ENCODE measurements at places on chromosomes 1 and 21.

DNA sequence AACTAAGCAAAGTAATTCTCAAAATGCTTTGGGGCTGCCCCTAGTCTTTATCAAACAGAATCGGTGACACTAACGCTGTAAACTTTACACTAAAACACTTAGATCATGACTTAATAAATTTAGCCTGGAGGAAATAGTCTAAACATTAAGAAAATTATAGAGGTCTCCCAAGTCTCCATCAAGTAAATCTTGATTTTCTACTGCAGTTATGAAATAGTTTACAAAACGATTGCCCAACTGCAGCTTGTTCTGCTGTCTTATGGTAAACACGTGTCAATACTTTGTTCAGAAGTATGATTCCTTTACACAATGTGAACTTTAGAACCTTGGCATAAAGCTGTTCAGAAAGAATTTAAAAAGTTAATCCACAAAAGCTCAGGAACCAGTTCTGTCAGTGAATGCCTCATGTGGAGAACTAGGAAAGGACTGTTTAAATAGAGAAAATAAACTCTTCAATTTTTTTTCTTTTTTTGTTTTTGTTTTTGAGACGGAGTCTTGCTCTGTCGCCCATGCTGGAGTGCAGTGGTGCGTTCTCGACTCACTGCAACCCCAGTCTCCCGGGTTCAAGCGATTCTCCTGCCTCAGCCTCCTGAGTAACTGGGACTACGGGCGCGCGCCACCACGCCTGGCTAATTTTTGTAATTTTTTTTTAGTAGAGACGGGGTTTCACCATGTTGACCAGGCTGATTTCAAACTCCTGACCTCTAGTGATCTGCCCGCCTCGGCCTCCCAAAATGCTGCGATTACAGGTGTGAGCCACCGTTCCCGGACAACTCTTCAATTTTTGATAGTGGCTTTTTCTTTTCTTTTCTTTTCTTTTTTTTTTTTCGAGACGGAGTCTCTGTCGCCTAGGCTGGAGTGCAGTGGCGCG, 1.6 kb downstream of the DDI2 start:
- DNase-seq = no peak

- no peak for DNase-seq
Measured at GRCh38 chr1:1118876-1119220, 3.0 kb upstream of the C1orf159 start.

DNA sequence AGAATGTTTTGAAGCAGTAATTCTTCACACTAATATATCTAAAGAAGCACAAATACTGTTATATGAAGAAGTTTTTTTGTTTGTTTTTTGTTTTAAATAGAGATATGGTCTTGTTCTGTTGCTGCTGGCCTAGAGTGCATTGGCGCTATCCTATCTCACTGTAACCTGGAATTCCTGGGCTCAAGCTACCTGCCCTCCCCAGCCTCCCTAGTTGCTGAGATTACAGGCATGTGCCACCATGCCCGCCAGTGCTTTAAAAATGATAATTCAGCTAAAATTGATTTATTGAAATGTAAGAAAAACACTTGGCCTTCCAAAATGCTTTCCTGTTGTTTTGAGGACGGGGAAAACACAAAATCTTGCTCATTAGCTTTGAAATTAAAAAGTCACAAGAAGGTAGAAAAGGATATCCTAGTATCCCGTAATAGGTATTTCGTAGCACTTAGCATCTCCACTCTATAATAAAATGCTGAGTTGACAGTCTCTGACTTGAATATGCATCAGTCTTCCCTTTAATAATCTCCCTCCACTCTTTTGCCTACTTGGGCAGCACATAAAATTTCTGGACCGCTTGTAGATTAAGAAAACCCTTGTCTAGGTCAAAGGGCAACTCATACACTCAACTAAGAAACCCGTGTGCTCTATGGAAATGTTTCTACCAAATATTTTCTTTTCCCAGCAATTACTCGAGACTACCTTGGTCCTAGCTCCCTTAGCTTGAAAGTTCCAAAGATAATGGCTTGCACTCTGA, 1.3 kb downstream of the SCYL3 start:
- no peak for DNase-seq

- DNase-seq = no peak
Measured at GRCh38 chr21:44716984-44717383, 5.6 kb upstream of the TSPEAR start.

GRCh38 chr1:161706482-161707347, at the start of gene FCRLA:
FCRLA (plus strand) TSS chr1:161707229; CDS start chr1:161707265, 36 bp downstream.
- no peak for DNase-seq

- peak; percentile 63 for DNase-seq
Measured at GRCh38 chr21:41926117-41926806, 27.6 kb downstream of the C2CD2 start.

DNA sequence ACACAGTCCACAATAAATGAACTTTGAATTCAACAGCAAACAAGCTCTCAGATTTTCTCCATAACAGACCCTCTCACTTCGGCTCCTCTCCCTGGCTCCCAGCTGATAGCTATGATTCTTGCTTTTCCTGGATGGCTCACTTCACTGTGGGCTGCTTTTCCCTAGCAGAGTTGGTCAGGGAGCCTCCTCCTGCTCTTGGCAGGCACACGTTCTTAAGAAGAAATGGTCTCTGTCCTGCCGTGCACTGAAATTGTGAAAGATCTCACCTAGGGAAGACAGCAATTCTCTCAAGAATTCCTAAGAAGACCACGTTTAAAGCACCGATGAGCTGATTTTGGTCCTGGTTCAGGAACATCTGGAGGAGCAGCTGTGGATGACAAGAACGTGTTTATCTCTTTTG, 148.5 kb upstream of the KCNK2 start:
- DNase-seq = no peak

DNA sequence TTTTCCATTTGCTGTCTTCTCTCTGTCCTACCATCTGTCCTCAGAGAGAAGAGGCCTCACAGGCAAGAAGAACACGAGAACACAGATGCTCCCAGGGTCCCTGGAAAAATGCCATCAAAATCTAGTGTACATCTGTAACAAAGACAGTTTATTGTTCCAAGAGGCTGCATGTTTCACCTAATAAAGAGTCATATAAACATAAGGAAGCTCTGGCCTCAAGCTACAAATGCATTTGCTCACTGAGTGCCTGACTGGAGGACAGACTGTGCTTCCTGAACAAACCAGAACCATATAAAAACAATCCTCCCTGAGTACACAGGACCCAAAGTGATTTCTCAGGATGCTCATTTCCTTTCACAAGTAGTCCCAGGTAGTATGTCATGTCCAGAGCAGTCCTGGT, 76.3 kb upstream of the SLC44A3 start:
- DNase-seq = no peak

- DNase-seq = no peak
Measured at GRCh38 chr1:66489972-66490601, 43.9 kb upstream of the SGIP1 start.

- DNase-seq = no peak
Measured at GRCh38 chr1:21072721-21073120, 104.0 kb downstream of the EIF4G3 start.

DNA sequence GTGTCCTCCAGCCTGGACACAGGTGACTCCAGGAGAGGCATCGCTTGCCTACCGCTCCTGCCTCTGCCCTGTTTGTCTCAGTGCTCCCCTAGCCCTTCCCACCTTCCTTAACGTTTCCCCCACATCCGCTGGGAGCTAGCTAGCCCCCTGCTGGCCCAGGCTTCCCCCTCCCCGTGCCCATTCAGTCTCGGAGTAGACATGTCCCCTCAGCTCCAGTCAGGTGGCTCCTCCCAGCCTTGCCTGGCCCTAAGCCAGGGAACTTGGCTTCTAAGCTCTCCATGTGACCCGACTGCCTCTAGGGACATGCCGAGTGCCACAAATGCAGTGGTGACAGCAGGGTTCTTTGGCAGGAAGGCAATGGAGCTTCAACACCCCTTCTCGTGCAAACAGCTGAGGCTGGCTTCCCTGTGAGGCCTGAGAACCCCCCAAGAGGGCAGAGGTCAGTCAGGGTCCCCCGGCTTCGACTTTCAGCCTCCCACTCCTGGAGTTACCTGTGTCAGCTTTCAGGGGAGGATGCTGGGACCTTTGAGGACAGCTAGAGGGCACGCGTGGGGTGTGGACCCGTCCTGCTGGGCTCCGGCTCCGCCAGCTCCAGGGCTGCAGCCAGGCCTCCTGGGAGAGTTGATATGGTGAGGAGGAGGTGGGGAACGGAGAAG, 16.2 kb downstream of the DRAXIN start:
- no peak for DNase-seq

DNA sequence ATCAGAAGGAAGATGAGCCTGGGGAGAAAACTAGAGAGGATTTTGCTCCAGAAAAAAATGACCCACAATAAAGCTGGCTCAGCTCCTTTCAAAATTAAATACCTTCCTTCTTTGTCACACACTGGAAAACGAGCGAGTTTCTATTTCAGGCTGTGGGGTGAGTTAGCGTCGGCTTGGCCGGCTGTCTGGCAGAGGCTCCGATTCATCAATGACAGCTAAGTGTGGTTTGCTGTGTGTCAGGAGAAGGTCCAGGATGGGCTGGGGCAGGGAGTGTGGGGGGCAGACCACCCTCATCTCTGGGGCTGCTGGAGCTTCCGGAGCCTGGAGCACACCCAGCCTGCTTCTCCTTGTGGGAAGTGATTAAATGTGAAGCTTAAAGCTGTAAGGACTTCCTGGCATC, 120.2 kb downstream of the ETS2 start:
- no peak for DNase-seq

DNA sequence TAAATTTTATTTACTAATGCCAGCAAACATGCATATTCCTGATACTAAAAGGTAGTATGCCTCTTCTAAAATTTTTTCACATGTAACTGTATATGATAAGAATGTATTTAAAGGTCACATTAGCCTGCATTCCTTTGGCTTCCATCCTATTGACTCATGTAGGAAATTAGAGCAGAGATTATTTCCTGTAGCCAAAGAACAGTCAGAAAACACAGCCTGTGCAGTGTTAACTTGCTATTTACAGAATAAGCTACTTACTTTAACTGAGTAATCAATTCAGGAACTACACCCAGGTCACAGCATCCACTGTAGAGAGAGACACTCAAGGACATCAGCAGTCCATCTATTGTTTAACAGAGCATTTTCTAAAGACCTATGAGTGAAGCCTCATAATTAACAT, 154.5 kb upstream of the ADGRL4 start:
- DNase-seq = no peak

- DNase-seq = no peak
Measured at GRCh38 chr1:35655196-35655595, 13.9 kb upstream of the PSMB2 start.

- DNase-seq = no peak
Measured at GRCh38 chr1:240803151-240803550, 191.2 kb upstream of the GREM2 start.

DNA sequence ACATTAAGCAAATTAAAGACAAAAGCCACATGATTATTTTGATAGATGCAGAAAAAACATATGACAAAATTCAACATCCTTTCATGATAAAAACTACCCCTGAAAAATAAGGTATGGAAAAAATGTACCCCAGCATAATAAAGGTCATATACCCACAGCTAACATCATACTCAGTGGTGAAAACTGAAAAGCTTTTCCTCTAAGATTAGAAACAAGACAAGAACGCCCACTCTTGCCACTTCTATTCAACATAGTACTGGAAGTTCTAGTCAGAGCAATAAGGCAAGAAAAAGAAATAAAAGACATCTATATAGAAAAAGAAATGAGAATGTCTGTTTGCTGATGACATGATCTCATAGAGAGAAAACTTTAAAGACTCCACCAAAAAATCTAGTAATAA, 20.7 kb downstream of the ERO1B start:
- no peak for DNase-seq

GRCh38 chr1:43582162-43582566, 51.5 kb downstream of the PTPRF start:
- peak; percentile 2 for DNase-seq

GRCh38 chr1:177444997-177445746, 274.4 kb downstream of the BRINP2 start:
- DNase-seq = no peak

- DNase-seq = no peak
Measured at GRCh38 chr1:94755675-94756074, 64.5 kb upstream of the SLC44A3 start.

DNA sequence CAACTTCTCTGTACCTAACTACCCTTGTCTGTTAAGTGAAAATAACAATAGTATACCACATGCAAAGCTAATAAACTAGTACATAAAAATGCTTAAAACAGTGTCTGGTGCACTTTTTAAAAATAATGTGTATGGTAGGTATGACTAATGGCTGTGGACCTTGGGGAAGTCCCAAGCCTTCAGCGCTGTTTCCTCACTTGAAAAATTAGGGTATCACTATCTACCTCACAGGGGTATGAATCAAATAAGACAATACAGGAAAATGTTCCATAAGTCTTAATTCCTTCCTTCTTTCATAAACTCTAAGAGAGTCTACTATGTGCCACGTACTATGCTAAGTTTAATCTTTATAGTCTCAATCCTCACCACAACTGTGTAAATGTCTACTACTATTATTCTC, 32.0 kb downstream of the EGLN1 start:
- no peak for DNase-seq

DNA sequence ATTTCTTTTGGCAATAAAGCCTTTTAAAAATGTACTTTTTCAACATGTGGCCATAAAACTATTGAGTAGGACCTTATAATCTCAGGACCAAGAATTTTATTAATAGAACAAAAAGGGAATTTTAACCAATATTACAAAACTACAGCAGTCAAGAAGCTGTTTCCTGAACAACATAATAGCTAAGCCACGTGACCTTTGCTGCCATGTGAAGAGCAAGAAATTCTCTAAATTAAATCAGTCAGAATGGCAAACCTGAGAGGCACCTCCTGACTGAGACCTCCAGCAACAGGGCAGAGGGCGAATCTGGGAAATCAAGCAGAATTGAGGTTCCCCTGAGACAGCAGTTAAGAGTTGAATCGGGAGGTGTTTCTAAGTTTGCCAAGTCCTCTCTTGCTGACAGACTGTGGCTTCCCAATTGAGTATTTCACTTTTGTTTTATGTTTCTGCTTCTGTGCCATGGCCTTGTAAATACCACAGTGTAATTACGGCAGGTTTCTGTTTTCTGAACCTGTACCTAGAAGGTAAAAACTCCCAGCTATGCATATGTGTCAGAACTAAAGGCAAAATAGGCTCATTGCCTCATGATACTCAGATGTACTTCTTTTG, 358.4 kb downstream of the NTNG1 start:
- DNase-seq = no peak

- no peak for DNase-seq
Measured at GRCh38 chr21:35212393-35213127, 163.5 kb upstream of the RUNX1 start.

- DNase-seq = peak; percentile 97
Measured at GRCh38 chr1:115062542-115063004, 26.7 kb downstream of the TSPAN2 start.

Data from CD4-positive, alpha-beta T cell treated with Interleukin-2 at 100 ng/mL for 4 hours (primary cell).